Cortex of kidney (tissue), 1 donor: ENCODE measurements at places on chromosomes 13 and 19.

DNA sequence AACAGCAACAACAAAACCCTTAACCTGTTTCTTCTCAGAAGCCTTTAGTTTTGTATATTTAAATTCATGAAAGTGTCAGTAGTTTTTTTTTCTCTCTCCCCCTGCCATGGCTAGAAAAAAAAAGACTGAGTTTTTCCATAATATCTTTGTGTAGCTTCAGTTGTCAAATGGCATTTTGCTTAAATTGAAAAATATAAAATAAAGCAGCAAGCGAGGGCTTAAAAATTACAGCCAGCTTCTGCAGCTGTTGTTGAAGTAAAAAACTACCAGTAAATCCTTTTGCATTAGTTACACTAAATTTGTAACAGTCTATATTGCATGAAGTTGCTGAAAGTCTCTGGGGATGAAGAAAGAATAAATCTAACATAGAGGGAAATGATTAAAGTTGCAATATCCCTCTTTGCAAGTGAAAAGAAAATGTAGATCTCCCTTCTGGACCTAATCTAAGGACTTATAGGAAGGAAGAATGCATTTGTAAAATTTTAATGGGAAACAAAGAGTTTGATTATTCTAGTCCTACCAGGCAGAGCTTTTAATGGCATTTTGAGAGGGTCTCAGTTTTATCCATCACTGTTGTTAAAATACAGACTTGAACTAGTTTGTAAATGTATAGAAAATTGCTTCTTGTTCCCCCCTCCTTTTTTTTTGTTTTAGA, 215.7 kb downstream of the ATP8A2 start:
- no peak for DNase-seq

GRCh38 chr19:35731353-35731752, 10.9 kb downstream of the IGFLR1 start:
- no peak for DNase-seq

DNA sequence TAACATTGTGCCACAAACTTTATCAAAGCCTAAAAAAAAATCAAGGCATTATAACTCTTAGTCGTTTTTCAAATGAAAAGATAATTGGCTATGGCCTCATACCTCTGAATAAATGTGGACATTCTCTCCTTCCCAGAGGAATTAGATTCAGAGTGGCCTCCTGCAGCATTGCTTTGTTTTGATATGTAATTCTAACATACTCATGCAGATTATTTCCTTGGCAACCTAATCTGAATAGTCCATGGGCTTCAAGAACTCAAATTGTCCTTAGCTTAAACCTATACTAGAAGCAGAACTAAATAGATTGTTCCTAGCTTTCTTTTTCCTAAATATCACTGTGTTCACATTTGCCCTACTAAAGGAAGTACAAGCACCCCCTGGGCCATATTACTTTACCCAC, 1146.9 kb downstream of the OLFM4 start:
- DNase-seq: no peak

DNA sequence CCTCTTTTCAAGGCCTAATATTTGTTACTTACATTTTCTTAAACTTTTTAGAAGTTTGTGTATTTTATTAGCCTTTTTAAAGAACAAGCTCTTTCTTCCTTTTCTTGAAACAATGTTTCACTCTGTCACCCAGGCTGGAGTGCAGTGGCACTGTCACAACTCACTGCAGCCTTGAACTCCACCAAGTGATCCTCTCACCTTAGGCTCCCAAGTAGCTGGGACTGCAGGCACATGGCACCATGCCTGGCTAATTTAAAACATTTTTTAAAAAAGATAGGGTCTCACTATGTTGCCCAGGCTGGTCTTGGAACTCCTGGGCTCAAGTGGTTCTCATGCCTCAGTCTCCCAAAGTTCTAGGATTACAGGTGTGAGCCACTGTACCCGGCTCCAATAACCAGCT, 192.2 kb upstream of the SPRY2 start:
- DNase-seq: no peak

DNA sequence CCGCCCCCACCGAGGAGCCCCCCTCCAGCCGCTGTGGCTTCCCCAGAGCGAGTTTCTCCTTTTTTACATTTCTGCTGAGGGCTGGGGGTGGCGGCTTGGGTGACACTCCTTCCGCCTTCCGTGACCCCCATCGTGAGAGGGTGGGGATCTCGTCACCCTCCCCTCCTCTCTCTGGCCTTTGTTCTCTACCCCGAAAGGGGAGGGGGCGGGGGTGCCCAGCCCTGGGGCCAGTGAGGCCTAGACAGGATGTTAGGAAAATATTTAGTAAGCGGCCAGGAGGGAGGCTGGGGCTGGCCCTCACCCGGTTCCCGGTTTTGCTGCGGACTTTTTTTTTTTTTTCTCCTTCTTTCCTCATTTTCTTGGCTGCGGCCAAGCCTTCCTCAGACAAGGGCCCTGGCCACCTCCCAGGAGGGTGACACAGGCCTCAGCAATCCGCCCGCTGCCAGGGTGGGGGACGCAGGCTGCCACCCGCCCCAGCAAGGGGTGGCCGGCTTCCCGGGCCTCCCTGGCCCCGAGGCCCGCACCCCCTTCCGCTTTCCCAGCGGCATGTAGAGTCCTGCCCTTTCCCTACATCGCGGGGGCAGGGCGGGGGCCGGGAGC, 3.9 kb downstream of the MIDN start:
- DNase-seq: no peak

DNA sequence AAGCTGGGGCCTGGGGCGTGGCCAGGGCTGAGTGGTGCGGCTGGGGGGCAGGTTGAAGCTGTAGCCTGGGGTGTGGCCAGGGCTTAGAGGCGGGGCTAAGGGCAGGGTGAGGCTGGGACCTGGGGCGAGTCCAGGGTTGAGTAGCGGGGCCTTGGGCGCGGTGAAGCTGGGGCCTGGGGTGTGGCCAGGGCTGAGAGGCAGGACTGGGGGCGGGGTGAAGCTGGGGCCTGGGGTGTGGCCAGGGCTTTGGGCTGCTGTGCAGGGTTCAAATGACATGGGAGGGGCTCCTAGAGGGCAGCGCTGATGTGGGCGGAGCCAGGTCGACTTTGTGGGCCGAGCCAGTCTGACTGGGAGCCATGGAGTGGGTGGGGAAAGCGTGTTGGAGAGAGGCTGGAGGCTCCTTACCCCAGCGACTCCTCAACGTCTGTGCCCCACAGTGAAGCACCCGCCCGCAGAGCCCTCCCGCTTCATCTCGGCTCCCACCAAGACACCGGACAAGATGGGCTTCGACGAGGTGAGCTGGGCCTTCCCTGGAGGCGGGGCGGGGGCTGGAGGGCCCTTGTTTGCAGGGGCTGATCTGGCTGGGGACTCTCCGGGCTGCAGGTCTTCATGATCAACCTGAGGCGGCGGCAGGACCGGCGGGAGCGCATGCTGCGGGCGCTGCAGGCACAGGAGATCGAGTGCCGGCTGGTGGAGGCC, 21.5 kb downstream of the COLGALT1 start:
- no peak for DNase-seq

- no peak for DNase-seq
These were observed 240.4 kb upstream of the SOX21 start for GRCh38 chr13:94952787-94953186.

GRCh38 chr13:37701972-37702371, 103.4 kb upstream of the POSTN start:
- DNase-seq: no peak

DNA sequence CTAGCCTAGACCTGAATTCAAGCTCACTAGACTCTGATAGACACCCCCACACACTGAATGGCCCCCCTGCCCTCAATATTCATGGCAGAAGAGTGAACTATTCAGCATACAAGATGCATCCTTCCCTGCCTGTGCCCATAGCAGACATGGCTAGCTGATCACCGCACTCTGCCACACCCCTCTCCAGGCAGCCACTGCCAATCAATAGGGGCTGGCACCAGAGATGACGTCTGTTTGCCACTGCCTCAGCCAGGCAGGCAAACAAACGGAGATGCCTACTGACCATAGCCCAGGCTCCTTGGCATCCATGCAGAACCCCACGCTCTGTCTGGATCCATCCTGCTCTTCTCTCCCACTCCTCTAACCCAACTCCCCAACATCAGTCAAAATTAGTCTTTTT, 13.8 kb upstream of the NPAS1 start:
- no peak for DNase-seq

DNA sequence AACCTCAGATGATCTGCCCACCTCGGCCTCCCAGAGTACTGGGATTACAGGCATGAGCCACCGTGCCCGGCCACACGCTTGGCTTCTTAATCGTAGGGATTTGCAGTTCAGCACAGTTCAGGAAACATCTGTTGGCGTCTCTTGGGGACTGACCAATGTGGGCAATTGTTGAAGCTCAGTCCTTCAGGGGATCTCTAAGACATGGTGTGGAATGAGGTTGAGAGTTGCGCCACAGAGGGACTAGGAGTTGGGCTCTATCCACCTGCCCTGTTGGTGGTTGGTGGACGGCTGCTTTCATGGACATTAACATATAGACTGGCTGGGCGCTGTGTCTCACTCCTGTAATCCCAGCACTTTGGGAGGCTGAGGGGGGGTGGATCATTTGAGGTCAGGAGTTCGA, 37.3 kb upstream of the SIN3B start:
- DNase-seq: no peak
